ENCODE measurements at places on chromosomes 4 and X.
A peak's percentile ranks its signal among the peaks of the same experiment; 100 is the strongest.

GRCh38 chrX:40385256-40385655 is 195.5 kb upstream of the ATP6AP2 start:
- no peak overlapping the region for H3K4me3 ChIP-seq
- H3K27ac ChIP-seq = no peak overlapping the region
- no peaks in the 10 kb centered on the region for H3K27me3 ChIP-seq
- no peaks in the 10 kb centered on the region for H3K36me3 ChIP-seq

- no peaks in the 10 kb centered on the region for H3K36me3 ChIP-seq
- DNase-seq = no peak
- no peak overlapping the region for H3K4me3 ChIP-seq
- no peaks in the 10 kb centered on the region for H3K4me1 ChIP-seq
Measured at GRCh38 chr4:170623899-170624298, 534.1 kb upstream of the AADAT start.

DNA sequence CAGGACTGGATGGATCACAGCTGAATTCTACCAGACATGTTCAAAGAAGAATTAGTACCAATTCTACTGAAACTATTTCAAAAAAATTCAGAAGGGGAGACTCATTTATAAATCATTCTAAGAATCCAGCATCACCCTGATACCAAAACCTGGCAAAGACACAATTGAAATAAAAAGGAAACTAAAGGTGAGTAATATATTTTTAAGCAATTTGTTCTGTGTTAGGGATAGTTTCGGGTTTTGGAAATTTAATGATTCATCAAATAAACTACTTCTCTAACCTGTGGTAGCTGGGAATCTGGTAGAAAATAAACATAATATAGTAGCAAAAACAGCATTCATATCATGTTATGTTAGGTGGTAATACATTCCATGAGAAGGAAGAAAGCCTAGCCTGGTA is 662.2 kb upstream of the BOD1L1 start:
- no peak overlapping the region for H3K27ac ChIP-seq
- H3K27me3 ChIP-seq = no peaks in the 10 kb centered on the region
- H3K4me1 ChIP-seq = no peaks in the 10 kb centered on the region
- H3K36me3 ChIP-seq = no peaks in the 10 kb centered on the region
- no peak for DNase-seq
- no peak overlapping the region for H3K4me3 ChIP-seq

DNA sequence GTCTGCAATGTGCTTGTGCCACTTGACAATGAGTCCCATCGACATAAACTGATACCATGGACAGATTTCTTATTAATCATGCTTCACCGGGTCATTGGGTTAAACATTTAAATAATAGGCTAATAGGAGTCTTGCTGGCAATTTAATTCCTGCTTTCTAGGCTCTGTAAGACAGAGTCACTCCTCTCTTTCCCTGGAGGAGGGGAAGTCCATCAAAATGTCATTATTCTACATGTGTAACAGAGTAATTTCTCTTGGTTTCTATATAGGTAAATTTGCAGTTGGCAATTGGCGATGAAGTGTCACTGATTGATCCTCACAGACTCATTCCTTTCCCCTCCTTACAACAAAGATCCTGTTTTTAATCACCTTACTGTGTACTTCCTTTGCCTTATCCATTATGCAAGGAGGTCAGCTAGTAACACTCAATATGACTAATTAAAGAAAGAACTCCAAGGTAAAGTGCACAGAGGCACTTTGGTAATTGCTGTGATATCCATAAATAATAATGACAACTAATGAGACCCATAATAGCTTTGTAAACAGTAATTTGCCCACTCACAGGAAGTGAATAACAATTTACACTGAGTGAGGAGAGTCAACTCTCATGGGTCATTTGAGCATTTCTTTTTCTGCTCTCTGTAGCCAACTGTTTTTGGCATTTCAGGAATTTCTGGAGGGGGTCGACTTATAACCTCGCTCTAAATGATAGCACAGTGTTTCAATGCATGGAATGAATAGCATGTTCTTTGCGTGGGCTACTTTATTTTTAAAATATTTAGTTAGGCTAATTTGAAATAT is 184.0 kb downstream of the UGT8 start:
- H3K4me3 ChIP-seq = no peak overlapping the region
- DNase-seq = no peak
- no peaks in the 10 kb centered on the region for H3K27me3 ChIP-seq
- no peak overlapping the region for H3K27ac ChIP-seq
- no peaks in the 10 kb centered on the region for H3K4me1 ChIP-seq
- no peaks in the 10 kb centered on the region for H3K36me3 ChIP-seq

DNA sequence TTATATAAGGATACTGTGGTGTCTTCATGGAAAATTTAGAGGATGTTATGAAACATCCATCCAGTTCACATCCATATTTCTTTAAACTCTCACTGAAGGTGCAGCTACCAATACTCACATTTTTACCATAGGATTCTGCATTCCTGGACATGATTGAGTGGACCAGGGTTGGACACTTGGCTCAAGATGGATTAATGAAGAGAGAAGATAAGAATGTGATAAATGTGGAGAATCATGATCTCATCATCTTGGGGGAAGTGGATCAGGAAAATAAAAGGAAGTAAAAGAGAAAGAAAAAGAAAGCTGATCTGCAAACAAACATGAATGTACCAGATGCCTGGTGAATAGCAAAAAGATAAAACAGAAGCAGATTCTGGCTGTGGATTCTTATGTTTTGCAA is 175.4 kb downstream of the NPFFR2 start:
- no peak overlapping the region for H3K4me3 ChIP-seq
- no peaks in the 10 kb centered on the region for H3K36me3 ChIP-seq
- no peaks in the 10 kb centered on the region for H3K4me1 ChIP-seq
- no peaks in the 10 kb centered on the region for H3K27me3 ChIP-seq
- no peak overlapping the region for H3K27ac ChIP-seq
- DNase-seq = no peak

DNA sequence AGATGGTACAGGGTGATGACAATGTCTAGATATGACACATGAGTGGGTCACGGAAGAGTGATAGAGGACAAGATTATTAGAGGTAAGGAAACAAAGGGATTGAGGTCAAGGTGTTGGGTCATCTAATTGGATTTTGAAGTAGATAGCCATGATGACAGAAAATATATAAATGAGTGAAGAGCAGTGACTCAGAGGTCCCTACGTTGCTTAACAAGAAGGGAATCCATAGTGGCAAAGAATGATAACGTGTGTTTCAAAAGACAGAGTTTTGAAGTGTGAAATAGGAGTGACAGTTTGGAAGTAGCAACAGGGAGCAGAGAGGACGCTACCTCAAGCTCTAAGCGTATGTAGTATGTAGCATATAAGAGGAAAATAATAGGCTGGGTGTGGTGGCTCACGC is 22.2 kb upstream of the CAMK2D start:
- no peak overlapping the region for H3K4me3 ChIP-seq
- DNase-seq = no peak

DNA sequence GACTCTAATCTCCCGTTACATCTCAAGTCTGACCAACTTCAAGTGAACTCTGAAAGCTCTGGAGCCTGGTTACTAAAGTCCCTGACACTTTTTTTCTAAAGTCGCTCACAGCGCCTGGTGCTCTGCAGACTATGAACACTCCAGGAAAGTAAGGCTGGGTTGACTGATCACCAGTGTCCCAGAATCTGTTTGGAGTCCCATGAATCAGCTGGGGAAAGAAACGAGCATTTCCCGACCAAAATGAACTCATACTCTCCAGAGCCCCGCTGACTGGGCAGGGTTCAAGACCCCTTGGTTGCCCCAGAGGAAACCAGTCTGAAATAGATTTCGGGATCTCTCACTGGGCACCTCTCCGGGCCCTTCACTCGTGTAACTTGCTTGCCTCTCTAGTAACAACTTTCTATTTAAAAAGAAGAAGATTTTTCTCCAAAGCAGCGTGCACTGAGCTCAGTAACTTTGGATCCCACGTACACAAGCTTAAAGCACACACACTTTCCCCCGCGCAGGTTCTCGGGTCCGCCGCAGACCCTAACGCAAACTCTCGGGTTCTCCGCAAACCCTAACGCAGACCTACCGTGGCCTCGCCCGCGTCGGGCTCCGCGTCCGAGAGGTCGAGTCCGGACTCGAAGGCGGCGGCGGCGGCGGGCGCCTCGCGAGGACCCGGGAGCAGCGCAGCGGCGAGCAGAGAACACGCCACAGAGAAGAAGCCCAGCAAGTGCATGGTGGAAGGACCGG is 964 bp downstream of the VEGFC start:
- H3K27me3 ChIP-seq = no peaks in the 10 kb centered on the region
- H3K4me3 ChIP-seq = peak overlapping the region; percentile 66
- peak overlapping the region; percentile 79 for H3K27ac ChIP-seq
- H3K4me1 ChIP-seq = peaks cover 5% of the 10 kb centered on the region
- no peak for DNase-seq

- no peak overlapping the region for H3K27ac ChIP-seq
- H3K4me1 ChIP-seq = peaks cover 49% of the 10 kb centered on the region
- no peak overlapping the region for H3K4me3 ChIP-seq
- H3K27me3 ChIP-seq = no peaks in the 10 kb centered on the region
Measured at GRCh38 chr4:26325191-26325590, 4.4 kb downstream of the RBPJ start.

GRCh38 chr4:87015416-87015815 is 80.6 kb downstream of the AFF1 start:
- no peak overlapping the region for H3K4me3 ChIP-seq
- no peak for DNase-seq
- H3K4me1 ChIP-seq = peaks cover 94% of the 10 kb centered on the region
- H3K36me3 ChIP-seq = no peaks in the 10 kb centered on the region
- no peaks in the 10 kb centered on the region for H3K27me3 ChIP-seq
- H3K27ac ChIP-seq = peak overlapping the region; percentile 96

DNA sequence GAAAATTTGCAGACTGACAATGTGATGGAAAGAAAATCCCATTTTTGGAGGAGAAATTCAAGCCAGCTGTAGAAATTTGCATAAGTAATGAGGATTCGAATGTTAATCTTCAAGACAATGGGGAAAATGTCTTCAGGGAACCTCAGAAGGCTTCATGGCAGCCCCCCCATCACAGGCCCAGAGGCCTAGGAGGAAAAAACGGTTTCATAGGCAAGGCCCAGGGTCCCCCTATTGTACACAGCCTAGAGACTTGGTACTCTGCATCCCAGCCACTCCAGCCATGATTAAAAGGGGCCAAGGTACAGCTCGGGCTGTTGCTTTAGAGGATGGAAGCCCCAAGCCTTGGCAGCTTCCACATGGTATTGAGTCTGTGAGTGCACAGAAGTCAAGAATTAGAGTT is 303.6 kb upstream of the PCDH7 start:
- H3K27me3 ChIP-seq = no peaks in the 10 kb centered on the region
- DNase-seq = no peak
- no peak overlapping the region for H3K27ac ChIP-seq
- no peaks in the 10 kb centered on the region for H3K4me1 ChIP-seq
- no peak overlapping the region for H3K4me3 ChIP-seq

DNA sequence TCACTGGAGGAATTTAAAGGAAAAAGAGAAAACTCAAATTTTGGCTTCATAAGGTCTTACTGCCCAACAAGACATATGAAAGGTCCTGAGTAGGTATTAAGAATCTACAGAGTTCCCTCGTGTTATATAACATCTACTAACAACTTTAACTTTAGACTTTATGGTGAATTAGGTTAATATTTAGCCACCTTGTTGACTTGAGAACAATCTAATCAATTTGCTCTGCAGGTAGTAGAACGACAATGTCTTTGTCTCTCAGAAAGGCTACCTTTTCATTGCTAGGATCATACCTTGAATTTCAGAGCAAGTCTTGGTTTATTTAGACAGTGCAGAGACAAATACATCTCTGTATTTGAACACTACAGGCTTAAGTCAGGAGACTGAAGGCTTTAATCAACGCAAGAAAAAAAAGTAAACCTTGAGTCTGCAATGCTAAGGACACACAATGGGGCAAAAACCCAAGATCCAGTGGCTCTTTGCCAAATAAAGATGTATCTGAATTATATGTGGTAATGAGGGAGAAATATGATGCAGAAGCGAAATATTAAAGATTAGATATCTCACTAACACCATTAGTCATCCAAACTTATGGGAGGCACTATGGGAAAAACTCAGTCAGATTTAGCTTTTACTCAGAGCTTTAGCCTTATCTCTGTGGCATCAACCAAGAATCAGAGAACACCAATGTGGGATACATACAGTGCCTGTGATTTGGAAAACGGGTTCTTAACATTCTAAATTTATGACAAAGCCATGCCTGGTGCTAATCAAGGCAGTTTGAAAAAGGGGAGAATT is 93.6 kb upstream of the FTHL17 start:
- no peak for DNase-seq
- H3K27ac ChIP-seq = no peak overlapping the region
- H3K27me3 ChIP-seq = no peaks in the 10 kb centered on the region
- H3K4me3 ChIP-seq = no peak overlapping the region

DNA sequence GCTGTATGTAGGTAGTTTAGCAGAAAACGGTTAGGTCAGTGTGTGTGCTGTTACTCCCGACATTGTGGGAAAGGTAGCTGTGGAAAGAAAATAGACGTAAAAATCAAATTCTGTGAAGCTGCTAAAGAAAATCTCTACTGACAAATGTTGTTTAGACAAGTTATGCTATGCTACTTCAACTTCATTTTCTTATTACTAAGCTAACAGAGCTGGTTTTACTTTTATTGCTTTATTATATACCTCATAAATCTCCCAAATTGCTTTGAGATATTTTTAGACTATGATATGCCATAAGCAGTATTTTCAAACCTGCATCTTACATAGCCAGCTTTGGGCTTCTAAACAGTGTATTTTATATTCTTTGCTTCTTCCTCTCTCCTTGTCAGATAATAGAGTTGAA is 108.2 kb upstream of the PACRGL start:
- no peaks in the 10 kb centered on the region for H3K4me1 ChIP-seq
- H3K4me3 ChIP-seq = no peak overlapping the region
- H3K27me3 ChIP-seq = no peaks in the 10 kb centered on the region
- H3K27ac ChIP-seq = no peak overlapping the region

Data from gastrocnemius medialis (tissue), 4 donors.